Daoy (cell line): ENCODE measurements at places on chromosomes 6 and 20. TPM values are rescaled to one million over a fixed set of nuclear protein-coding genes. Genes with fewer than 3 reads are reported as not detected.

Gene HLA-DRB5
- total RNA-seq: not detected in 2 replicates

DNA sequence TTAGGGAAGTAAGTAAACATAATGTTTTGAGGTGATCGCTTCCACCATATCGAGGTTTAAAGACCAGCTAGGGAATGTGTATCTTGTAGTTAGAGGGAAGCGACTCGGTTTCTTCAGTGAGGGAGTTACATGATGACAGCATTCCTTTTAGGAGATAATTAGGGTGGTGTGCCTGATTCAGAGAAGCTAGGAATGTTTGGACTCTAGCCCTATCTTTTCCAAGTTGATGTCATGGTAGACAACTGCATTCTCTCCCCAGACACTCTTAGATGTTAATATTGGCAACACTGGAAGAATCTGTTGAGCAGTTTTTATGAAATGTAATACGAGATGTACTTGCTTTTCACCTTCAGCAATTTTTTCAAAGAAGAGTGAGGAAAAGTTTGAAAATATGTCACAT lies 12.9 kb upstream of the HIVEP1 start:
- DNase-seq: no peak

Gene EYS
- total RNA-seq: not detected in 2 replicates

GRCh38 chr6:15386756-15387112 lies 140.9 kb downstream of the JARID2 start:
- DNase-seq: no peak

DNA sequence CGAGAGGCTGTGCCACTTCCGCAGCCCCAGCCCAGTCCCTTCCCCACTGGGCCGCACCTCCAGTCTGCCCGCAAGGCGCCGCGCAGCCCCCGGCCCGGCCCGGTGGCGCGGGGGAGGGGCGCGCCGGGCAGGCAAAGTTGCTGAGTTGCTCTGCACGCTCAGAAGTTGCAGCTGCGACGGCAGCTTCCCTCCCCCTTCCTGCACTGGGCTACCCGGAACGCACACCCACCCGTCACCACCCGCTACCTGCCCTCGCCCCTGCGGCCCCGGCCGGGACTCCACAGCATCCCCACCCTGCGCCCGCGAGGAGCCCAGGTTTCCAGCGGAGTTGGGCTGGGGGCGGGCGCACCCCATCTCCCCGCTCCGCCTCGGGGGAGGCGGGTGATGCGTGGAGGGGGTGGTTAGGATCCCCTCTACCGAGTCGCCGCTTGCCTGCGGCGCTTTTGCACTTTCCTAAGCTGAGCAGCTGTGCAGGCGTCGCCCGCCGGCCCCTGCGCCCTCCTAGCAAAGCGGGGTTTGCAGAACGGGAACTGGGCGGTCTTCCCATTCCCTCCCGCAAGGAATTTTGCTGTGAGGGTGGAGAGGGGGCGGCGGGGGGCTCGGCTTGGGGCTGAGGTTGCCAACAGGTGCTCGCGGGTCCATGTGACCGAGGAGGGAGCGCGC lies 55.9 kb upstream of the RREB1 start:
- DNase-seq: peak; percentile 56

- DNase-seq: no peak
Measured at GRCh38 chr6:117404548-117404947, 21.2 kb downstream of the ROS1 start.

DNA sequence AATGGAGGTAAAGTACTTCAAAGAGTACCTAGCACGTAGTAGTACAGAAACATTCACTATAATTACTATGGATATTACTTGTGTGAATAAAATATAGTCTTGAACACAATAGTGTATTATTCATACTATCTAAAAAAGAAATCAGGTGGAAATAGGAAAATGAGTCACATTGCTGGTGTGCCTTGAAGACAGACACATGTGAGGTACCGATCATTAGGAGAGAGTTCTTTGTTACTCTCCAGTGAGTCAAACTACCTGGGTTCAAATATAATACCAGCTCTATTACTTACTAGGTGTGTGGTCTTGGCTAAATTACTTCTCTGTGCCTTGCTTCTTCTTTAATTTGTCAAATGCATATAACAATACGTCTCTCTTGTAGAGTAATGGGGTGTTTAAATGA lies 50.8 kb upstream of the BEND6 start:
- no peak for DNase-seq

Gene HDAC2
- 88.5 and 89.5 TPM in 2 replicates for total RNA-seq

- no peak for DNase-seq
Measured at GRCh38 chr6:72820906-72821305, 199.0 kb downstream of the KCNQ5 start.

DNA sequence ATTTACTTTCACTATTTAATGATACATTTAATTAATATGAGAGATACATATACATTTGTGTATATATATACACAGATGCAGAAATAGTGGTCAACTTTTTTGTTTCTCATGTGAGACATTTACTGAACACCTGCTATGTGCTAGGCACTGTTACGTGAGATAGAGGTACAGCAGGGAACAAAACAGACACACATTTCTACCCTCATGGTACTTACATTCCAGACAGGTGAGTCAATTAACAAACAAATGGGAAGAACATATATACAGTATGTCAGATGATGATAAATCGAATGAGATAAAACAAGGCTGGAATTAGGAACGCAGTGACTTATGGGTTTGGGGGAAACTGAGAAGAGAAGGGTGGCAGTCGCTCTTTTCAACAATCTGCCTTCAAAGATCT lies 5.1 kb downstream of the TFB1M start:
- DNase-seq: peak; percentile 19

Gene SLC44A4
- total RNA-seq: not detected in 2 replicates

Gene SLC13A3
- 0.11 TPM in 1 of 2 replicates, not detected in the other for total RNA-seq

- DNase-seq: no peak
Measured at GRCh38 chr6:112214739-112215269, 39.6 kb downstream of the LAMA4 start.

- DNase-seq: no peak
Measured at GRCh38 chr20:47232518-47232917, 124.0 kb downstream of the ZMYND8 start.

GRCh38 chr6:73234733-73235132 lies 9.4 kb upstream of the KHDC1L start:
- DNase-seq: peak; percentile 57

- no peak for DNase-seq
Measured at GRCh38 chr6:111668410-111668809, 62.7 kb upstream of the TRAF3IP2 start.

DNA sequence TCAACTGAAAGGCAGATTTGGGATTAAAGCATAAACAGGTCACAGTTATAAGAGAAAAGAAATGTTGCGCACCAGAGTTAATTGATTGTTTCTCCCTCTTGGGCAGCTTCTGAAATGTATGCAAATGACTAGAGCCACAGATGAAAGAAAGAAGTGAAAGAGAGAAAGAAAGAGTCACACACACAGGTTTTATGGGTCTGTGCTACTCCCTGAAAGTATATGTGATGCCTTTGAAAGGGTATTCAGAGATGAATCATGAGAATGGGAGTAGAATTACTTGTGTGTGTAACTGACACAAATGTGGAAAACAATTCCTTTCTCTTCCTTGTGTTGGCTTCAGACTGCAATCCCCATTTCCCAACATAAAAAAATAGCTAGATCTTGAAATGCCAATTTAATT lies 196.9 kb downstream of the FOXA2 start:
- DNase-seq: no peak

- no peak for DNase-seq
Measured at GRCh38 chr20:20085812-20086211, 33.5 kb downstream of the CFAP61 start.

- DNase-seq: no peak
Measured at GRCh38 chr6:30570740-30571074, 535 bp upstream of the ABCF1 start.

GRCh38 chr20:23160536-23161243 lies 74.6 kb upstream of the CD93 start:
- no peak for DNase-seq

Gene GGTLC1
- total RNA-seq: not detected in 2 replicates

DNA sequence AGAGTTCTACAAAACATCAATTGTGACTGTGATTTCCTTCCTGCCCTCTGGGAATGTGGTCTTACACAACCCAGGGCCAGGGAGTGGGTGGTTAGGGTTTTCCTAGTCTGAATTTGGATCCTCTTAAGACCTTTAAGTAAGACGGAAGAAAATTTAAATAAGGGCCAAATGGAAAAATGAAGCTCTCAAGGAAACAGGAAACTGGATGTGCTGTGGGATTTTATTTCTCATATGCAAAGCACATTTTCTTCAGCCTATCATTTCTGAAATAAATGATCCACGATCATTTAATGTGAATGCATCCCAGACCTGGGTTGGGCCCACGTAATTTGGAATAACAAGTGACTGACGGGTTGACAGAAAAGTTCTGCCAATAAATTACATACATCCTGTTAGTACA lies 243.6 kb downstream of the CLIC5 start:
- no peak for DNase-seq
